Activated T-cell treated with anti-CD3 and anti-CD28 coated beads for 24 hours (primary cell): ENCODE measurements at places on chromosomes 16 and 17.

- DNase-seq, result no peak
These were observed 43.5 kb downstream of the TEX2 start for GRCh38 chr17:64219571-64219970.

DNA sequence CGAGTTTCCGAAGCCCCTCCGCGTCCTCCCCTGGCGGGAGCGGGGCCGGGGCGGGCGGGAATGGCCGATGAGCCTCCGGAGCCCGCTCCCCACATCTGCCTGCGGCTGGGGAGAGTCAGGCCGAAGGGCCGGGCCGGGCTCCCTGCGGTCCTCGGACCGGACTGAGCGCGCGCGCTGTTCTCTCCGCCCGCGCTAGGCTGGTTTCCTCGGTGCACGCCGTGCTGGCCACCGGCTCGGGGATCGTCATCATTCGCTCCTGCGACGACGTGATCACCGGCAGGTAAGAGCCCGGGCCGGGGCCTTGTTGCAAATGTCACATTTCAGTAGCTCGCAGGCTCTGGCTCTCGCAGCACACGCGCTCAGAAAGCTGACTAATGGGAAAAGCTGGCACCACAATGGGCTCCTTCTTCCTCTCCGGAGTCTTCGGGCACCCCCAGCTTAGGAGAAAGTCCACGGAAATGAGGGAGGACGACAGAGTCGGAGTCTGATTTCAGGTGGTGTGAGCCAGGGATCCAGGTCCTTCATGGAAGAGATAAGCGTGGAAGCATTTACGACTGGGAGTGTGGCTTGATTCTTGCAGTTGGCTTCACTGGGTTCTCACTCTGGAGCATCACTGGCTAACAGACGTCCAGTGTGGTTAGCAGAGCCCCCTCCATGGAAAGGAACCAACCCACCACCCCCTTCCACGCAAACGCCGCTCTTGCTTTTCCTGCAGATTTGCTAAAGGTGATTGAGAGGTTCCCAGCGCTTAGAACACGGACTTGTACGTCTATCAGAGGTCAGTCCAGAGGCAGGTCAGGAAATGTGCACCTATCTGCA is 715 bp downstream of the TLCD3A start:
- no peak for DNase-seq

DNA sequence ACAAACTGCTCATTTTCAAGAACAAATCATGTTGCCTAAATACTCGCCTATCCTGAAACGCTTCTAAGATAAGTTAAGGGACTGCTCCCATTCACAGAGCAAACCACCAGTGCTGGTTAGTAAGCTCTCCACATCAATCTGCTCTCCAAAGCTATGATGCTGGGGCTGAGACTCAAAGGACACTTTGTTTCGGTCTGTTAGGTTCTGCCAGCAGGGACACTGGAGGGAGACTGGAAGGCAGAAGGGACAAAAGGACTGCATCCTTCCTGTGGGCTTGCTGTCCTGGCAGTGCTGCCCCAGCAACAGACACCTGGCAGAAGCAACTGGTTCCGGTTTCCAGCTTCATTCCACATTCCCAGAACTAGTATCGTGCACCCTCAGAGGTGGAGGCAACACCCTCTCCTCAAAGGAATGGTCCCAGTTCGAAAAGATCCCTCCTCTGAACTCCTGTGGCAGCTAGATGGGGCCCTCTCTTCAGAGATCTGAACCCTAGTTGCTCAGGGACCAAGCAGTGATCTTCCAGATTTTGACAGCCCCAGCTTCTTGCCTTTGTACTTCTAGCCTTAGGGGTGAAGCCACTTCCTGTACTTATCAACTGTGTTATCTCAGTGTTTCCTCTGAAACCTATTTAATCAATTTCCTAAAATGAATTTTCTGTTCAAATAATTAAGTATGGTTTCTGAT is 73.4 kb upstream of the GSG1L start:
- no peak for DNase-seq

GRCh38 chr17:7114875-7115614 is 423 bp upstream of the ASGR2 start:
- DNase-seq, result no peak

DNA sequence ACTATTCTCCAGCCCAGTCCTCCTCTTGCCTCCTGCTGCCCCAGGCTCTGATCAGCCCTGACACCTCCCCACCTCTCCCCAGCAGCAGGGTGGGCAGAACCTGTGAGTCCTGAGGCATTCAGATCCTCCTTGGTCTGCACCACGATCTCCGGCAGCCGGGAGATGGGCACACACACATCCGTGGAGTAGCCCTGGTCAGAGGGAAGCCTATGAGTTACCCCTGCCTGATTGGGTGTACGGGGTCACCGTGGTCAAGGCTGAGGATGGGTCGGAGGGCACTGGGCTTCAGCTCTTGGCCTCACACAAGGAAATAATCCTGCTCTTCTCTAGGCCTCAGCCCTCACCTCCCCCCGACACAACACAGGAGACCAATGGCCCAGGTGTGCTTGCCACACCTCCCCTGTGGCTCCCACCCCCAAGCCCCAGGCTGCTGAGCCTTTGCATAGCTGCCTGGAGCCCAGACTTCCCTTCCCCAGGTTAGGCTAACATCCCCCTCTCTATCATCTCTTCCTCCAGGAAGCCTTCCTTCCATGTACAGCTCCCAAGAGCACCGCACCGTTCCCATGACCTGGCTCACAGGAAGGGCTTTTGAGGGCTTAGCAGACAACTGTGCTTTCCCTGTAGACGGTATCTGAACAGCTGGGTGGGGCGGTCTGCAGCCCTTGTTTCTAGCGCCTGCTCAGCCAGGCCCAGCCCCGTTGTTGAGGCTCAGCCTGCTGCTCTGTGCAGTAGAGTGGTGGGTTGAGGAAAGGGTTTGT is 3.7 kb downstream of the LDHD start:
- no peak for DNase-seq

DNA sequence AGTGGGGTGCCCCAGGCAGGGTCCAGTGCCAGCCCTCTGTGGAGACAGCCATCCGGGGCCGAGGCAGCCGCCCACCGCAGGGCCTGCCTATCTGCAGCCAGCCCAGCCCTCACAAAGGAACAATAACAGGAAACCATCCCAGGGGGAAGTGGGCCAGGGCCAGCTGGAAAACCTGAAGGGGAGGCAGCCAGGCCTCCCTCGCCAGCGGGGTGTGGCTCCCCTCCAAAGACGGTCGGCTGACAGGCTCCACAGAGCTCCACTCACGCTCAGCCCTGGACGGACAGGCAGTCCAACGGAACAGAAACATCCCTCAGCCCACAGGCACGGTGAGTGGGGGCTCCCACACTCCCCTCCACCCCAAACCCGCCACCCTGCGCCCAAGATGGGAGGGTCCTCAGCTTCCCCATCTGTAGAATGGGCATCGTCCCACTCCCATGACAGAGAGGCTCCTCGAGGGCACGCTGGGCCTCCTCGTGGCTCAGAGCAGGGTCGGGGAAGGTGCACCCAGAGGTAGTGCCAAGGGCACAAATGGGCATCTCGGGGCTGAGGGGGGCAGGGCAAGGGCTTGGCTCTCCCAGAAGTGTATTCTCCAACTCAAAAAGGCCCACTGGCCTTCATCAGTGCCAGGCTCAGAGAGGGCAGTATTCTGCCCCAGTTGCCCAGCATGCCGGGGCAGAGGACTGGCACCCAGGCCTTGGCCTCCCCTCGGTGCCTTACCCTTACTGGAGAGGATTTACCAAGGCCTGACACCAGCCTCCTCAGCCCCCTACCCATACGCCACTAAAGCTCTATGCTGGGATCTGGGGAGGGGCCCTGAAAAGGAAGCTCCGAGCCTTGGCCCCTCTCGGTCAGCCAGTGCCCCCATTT is at the start of gene CDH5:
CDH5 (plus strand) TSS at position 259 of the 867 bp plus-strand sequence. CDS start 12,647 bp downstream, outside the sequence.
- DNase-seq, result no peak

DNA sequence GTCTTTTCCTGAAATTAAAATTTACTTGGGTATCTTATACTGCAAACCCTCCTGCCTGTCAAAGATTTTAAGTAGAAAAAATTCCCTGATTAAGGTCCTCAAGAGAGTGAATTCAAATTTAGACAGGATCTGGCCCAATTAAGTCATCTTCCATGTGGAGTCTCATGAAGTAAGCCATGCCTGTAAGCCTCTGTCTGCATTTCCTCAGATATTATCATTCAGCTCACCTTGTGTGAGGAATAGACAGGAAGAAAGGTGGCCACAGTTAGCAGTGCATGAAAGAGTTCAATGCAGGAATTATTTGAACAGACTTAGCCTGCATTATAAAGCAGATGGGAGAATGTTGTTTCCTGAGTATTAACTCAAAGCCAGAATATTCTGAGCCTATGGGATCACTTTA is 174.7 kb downstream of the HS3ST3A1 start:
- no peak for DNase-seq

DNA sequence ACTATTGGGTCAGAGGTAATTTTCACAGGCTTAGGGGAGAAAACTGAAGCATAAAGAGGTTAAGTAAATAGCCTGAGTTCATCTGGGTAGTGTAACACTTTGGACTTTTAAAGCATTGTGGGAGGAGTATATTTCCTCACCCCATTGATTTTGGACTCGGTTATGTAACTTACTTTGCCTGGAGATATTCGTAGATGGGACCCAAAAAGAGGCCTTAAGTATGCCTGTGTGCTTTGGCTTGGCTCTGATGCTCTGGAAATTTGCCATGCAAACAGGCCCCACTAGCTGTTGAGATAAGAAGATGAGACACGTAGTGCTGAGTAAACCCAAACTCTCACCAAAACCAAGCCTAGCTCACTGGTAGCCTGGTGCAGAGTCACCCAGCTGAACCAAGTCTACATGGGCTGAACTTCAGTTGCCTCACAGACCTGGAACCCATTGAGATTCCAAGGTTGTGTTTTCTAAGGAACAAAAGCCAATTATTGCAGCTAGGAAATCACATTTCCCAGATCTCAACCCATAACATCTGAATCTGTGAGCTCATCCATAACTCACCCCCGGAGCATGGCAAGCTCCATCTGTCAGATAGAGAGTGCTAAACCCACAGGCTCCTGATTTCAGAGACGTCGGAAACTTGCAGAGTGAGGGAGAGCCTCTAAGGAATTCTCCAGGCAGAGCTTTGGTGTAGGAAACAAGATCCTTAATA is 536.0 kb upstream of the C16orf82 start:
- no peak for DNase-seq

GRCh38 chr16:49009204-49009603 is 272.4 kb downstream of the CBLN1 start:
- no peak for DNase-seq

- DNase-seq, result no peak
These were observed 7.9 kb downstream of the GNAO1 start for GRCh38 chr16:56199164-56199563.
